ENCODE measurements at places on chromosomes 11 and 22.

GRCh38 chr11:66677599-66678375 is at the start of gene RBM4B:
Gene RBM4B, minus strand, starts transcription at chr11:66677887. Its CDS starts 808 bp downstream, at chr11:66677079.
- peak; percentile 89 for DNase-seq

- DNase-seq = no peak
These were observed 9.8 kb downstream of the MYRF start for GRCh38 chr11:61762223-61762615.

DNA sequence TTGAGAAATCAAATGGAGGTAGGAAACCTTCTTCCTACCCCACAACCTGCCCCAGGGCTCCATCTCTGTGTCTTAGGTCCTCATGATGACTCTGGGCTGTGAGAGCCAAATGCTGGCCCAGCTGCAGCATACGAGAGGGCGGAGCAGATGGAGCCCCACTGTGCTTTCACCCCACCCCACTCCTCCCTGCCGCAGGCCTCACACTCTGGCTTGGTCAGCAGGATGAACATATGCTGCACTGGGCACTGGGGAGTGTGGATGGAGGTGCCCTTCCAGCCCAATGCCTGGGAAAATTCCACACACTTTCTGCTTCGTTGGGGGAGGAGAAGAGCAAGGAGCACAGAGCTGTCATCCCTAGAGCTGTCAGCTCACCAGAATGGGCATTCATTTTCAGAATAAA is 271.6 kb upstream of the CADM1 start:
- DNase-seq = no peak

- no peak for DNase-seq
These were observed 90.7 kb upstream of the PHOX2A start for GRCh38 chr11:72334651-72335050.

DNA sequence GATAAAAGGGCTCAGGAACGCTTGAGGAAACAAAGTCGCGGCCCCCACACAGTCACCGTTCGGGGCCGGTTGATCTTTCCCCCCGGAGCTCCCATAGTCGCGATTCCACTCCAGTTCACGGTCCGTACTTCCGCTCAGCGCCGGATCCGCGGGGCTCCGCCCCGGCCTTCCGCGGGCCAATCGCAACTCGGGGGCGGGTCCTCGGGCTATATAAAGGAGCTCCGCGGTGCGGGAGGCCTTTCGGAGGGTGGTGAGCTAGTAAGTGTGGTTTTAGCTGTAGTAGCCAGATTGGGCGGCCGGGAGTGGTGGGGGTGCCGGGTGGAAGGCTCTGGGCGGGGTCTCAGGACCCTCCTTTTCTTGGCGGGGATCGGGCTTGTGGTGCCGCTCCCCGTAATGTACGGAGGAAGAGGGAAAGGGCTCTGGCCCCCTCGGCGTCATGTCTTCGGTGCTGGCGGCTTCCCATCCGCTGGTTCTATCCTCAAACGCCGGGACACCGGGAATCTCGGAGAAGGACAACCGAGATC is at the start of the genes C11orf98 and CSKMT:
C11orf98 (minus strand) TSS at position 136 of the 524 bp plus-strand sequence; CDS start at position 95, 41 bp downstream.
CSKMT (plus strand) TSS at position 238 of the 524 bp plus-strand sequence. CDS start 568 bp downstream, outside the sequence.
- DNase-seq = peak; percentile 85

GRCh38 chr22:26429458-26430286 is 612 bp downstream of the ASPHD2 start:
- DNase-seq = no peak

DNA sequence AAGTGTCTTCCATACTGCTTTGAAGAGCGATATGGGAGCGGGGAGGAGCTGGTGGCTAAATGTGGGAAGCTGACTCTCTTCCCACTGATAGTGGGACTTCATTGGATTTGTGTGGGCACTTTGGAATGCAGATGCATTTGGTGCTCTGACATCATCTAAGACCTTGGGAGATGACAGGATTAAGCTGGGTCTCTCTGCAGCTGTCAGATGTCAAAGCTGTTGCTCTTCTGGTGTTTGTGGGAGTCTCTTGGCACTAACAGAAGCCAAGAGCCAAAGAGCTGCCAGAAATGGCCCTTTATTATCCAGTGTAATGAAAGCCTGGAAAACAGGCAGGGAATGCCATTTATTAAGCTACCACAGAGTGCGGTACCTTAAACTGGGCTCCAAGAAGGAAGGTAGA is 20.6 kb downstream of the GRAMD1B start:
- DNase-seq = no peak

- peak; percentile 89 for DNase-seq
These were observed at the start of gene RAD9A for GRCh38 chr11:67391304-67392182. Gene RAD9A, plus strand, starts transcription at chr11:67391986. Its CDS starts 59 bp downstream, at chr11:67392045.

- DNase-seq = no peak
These were observed 48.2 kb upstream of the CEP295 start for GRCh38 chr11:93613231-93613831.

DNA sequence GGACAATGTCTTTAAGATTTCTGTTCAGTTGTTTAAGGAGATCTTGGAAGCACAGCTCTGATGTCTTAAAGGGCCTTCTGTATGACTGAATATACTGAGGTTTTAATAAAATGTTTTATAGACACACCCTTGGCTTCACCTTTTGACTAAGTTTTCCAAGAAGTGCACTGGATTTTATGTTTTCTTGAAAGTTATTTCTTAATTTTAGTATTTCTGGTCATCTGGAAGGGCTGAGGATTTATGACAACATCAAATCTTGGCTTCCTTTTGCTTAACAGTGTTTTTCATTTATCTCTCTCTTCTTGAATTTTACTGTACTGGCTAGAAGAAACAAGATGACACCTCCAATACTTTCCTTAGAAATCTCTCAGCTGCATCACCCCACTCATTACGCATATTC is 2423.4 kb downstream of the LRRC4C start:
- DNase-seq = no peak

DNA sequence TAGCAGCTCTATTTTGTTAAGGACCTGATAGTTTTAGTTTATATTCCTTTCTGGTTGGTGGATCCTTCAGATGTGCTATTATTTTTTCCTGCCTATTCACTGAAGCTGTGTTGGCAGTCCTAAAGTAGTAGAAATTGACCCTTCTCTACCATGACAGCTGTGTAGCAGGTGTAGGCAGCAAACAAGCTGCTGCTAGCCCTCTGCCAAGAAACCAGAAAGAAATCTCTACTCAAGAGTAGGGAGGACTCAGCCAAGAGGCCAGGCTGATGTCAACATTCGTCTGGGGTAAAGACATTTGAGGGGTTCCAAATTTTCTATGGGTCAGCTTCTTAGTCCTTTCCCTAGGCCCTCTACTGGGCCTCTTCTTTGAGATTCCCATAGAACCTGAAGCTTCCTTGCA is 51.2 kb downstream of the CSTF3 start:
- no peak for DNase-seq

DNA sequence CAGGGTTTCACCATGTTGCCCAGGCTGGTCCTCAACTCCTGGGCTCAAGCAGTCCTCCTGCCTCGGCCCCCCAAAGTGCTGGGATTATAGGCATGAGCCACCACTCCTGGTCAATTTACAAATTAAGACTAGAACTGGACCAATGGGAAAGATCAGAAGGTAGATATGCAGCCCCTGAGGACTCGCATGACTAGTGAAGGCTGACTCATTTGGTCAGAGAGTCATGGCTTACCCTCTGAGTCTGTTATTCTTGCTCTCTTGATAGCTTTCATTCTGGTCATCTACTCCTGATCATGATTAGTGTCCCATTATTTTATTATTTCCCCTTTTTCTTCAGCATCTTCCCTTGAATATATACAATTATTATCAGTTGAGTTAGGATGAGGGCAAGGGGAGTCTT is 2.7 kb upstream of the LDHAL6A start:
- peak; percentile 73 for DNase-seq

DNA sequence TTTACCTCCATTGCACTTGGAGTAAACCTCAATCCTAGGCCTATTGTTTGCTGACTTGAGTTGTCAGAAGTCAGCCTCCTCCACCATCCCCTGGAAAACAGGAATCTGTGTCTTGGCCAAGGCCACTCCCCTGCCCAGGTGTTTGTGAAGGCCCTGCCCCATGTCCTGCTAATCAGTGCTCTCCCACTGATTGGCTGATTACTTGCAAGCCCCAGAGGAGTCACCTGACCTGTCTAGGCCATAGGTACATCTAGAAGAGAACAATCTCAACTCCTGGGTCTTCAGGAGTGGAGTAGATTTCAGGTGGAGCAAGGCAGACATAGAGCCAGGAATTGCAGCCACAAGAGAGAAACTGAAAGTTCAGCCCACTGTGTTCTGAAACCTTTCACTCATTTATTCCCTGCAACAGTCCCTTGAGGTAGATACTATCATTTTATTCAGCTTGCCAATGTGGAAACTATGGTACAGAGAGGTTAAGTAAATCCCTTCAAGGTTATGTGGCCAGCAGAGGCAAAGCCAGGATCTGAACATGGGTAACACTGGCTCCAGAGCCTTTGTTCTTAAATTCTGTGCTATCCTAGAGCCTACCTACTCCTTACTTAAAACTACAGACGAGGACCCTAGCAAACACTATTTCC is 10.4 kb downstream of the OAF start:
- DNase-seq = no peak

- no peak for DNase-seq
These were observed 5.4 kb downstream of the TTLL12 start for GRCh38 chr22:43181321-43182076.

- no peak for DNase-seq
These were observed 802 bp upstream of the PIM3 start for GRCh38 chr22:49959782-49960158.

DNA sequence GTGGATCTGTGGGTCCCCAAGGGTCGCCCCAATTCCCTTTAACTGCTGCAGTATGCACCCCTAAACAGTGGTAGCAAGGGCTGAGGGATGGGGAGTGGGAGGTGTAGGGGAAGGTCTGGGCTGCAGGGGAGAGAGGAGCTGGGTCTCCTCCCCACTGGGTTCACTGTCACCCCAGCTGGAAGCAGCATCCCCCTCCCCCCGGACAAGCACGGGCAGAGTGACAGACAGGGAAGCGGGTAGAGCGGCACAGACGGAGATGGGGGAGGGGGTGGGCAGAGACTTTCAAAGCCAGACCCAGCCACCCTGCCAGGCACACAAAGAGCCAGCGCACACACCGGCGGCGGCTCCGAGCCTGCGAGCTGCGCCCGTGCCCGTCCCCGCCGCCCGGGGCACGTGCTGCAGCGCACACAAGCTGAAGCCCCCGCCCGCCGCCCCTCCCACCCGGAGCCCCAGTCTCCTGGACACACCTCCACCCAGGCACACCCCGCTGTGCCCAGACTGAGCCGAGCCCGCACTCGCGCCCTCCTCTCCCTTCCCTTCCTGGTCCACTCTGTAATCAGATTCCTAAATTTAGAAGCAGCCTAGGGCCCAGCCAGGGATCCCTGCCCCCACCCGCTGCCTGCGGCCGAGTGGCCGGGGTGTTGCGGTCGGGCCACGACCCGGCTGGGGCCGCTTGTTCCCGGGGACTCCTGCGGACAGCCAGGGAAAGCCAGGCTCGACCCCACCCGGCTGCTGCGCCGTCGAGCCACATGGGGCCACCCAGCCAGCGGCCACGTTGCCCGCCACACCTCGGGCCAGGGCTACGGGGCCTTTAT is 935 bp upstream of the RCOR2 start:
- no peak for DNase-seq

- DNase-seq = no peak
These were observed 2.3 kb downstream of the RHOG start for GRCh38 chr11:3838504-3838903.

DNA sequence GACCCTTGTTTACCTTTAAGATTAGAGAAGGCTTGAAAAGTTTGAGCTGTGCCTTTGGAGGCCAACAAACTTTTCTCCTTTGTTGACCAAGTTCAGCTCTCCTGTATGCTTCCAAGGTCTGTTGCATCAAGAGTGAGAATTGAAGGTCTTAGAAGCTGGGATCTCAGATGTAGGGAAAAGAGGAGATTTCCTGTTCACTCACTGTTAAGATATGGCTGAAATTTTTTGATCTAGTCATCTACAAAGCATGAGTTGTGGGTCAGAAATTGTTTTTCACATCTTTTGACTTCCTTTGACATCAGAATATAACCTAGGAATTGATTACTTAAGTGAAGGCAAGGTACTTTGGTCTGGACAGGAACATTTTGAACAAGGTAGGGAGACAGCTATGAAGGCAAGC is 12.1 kb downstream of the OR51B4 start:
- DNase-seq = no peak

DNA sequence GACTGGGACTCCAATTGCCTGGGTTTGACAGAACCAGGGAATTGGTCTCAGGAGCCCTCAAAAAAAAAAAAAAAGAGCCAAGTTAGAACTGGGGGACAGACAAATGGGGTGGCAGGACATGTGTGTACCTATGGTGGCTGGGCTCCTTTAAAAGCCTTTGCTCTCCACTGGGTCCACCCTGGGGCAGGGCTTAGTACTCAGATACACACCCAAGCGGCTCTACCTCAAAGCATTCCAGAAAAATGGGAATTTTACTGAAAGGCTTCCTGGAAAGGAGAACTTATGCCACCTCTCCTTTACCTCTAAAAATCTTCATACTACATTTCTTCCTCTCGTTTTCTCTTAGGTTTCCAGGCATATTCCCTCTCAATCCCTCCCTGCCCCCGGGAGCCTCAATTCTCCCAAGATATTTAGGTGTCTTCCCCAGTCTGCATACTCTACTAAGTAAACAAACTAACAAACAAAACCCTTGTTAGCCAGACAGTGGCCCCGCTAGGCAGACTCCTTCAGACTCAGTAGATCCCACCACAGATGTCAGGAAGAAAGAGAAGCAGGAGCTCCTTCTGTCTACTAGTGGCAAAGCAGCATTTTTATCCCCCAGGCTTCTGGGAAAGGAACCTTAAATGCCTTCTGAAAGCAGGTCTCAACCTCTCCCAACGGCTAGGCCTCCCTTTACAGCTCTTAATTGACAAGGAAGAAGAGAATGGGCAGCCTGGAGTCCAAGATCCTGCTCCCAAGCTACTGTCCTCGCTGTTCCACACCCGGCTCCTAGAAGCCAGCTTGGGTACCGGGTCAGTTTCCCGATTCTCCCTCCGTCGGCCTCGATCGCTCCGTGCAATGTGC is 653 bp downstream of the PCSK7 start:
- no peak for DNase-seq

GRCh38 chr11:130181295-130182272 is 22.0 kb downstream of the ST14 start:
- peak; percentile 69 for DNase-seq

GRCh38 chr22:26463101-26463661 is 20.4 kb downstream of the HPS4 start:
- DNase-seq = no peak

DNA sequence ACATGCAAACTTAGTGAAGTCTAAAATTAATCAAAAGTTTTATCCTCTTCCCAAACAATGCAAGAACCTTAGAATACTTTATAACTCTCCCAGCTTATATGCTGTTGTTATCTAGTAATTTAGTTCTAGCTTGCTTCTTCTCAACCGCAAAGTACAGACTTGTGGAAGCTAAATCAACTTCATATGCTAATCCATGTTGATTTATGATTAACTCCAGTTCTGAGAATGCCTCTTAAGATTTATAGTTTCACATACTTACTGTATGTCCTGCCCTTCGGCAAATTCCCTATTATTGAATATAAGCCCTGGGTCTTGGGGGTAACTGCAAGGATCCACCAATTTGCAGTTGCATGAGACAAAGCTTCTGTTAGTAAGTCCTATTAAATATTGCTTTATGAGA is 17.6 kb upstream of the SLC35F2 start:
- no peak for DNase-seq

GRCh38 chr11:109940816-109941215 is 152.4 kb upstream of the ZC3H12C start:
- peak; percentile 18 for DNase-seq

- DNase-seq = no peak
These were observed 75.6 kb upstream of the LMO2 start for GRCh38 chr11:33967451-33967850.

GRCh38 chr11:118917481-118918127 is 8.1 kb downstream of the BCL9L start:
- peak; percentile 79 for DNase-seq

GRCh38 chr22:39230261-39231196 is 14.3 kb downstream of the PDGFB start:
- no peak for DNase-seq
